AG04450 (cell line): ENCODE measurements at places on chromosomes 3 and 15.

DNA sequence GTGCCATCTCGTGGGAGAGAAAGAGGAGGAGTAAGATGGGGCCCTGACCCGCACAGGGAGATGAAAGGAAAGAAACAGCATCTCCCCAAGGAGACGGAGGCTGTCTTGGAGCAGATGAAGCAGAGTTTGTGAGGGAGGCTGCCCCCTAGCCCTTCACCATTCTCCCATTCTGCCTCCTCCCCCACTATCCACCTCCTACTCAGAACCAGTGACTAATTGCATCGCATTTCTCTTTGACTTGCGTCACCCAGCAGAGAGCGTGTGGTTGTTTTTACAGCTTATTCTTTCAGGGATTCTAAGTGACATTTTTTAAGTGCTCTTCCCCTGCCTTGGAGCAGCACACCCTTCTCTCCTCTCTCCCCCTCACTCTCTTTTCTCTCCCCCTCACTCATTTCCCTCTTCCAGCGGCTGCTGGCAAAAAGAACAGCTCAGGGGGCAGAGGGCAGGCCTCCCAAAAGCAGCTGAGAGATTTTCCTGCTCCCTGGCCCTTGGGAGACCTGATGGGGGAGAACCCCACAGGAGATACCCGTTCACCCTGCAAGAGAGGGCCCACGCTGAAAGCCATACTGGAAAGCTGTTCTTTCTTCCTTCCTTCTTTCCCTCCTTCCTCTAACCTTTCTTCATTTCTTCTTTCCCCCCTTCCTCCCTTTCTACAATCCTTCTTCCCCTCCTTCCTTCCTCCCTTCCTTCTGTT, 91.8 kb downstream of the MRPL46 start:
- DNase-seq, result peak; percentile 13

GRCh38 chr3:32757618-32758374, 60.0 kb upstream of the TRIM71 start:
- no peak for DNase-seq

- no peak for DNase-seq
These were observed 26.1 kb downstream of the TBC1D21 start for GRCh38 chr15:73899197-73900094.

GRCh38 chr15:45743426-45744235, 108.8 kb downstream of the SQOR start:
- DNase-seq, result no peak

DNA sequence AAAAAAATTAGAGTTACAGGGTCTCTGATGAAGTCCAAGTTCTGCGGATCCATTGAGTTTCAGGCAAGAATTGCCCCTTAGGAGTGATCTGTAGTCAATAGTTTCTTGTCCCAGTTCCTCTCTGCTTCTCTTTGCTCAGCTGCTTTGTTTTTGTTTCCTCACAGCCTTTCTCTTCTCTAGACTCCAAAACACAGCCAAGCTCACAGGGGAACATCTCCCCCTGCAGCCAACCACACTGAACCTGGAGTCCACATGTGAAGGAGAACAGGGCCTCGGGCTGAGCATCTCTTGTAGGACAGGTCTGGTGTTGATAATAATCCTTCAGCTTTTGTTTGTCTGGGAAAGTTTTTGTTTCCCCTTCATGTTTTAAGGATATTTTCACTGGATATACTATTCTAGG, 202.6 kb upstream of the ATP10A start:
- no peak for DNase-seq
